ENCODE measurements at places on chromosomes 13 and 19.

GRCh38 chr19:32750441-32751055 lies 31.0 kb downstream of the TDRD12 start:
- no peaks in the 10 kb centered on the region for H3K27me3 ChIP-seq
- H3K36me3 ChIP-seq, result no peaks in the 10 kb centered on the region
- H3K4me1 ChIP-seq, result peaks cover 4% of the 10 kb centered on the region

- no peak overlapping the region for H3K4me3 ChIP-seq
- no peaks in the 10 kb centered on the region for H3K36me3 ChIP-seq
- no peak for DNase-seq
- no peaks in the 10 kb centered on the region for H3K4me1 ChIP-seq
These were observed 13.5 kb downstream of the TMEM272 start for GRCh38 chr13:51831519-51831918.

DNA sequence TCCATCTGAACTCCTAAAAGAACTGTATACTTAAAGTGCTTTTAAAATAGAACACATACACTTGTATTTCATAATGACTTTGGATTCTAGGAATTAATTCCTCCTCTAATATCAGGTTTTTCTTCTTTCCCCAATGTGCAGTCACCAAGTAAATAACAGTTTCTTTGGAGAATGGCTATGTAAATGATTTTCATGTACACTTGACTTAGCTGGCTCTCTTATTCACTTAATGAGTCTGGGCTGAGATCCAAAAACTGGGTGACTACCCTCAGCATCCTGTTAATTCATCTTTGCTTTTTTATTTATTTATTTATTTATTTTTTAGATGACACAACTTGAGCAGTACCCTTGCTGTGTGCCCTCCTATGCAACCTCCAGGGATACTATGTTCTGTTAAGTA lies 1003.7 kb downstream of the SLITRK1 start:
- H3K4me1 ChIP-seq, result no peaks in the 10 kb centered on the region
- no peaks in the 10 kb centered on the region for H3K27me3 ChIP-seq
- H3K36me3 ChIP-seq, result no peaks in the 10 kb centered on the region
- no peak overlapping the region for H3K27ac ChIP-seq
- DNase-seq, result no peak

- no peak for DNase-seq
- H3K36me3 ChIP-seq, result peaks cover 40% of the 10 kb centered on the region
- no peak overlapping the region for H3K27ac ChIP-seq
These were observed 10.6 kb downstream of the KHSRP start for GRCh38 chr19:6413721-6414643.

DNA sequence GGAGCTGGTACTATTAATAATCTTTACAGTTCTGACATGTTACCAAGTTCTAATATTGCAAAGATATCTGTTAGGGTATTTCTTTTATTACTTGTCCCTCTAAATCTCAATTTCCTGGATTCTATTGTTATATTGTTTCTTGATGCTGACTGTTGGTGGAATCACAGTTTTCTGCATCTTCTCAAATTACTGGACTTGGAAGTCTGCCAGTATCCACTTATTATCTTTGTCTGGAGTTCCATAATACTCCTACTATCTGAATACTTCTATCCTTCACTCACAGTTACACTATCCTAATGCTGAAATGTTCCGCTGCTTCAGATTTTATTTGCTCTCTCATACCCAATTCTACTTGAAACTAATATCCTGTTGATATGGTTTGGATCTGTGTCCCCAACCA lies 1985.7 kb upstream of the PRR20A start:
- H3K4me3 ChIP-seq, result no peak overlapping the region
- no peak overlapping the region for H3K27ac ChIP-seq
- no peaks in the 10 kb centered on the region for H3K27me3 ChIP-seq
- H3K4me1 ChIP-seq, result no peaks in the 10 kb centered on the region

DNA sequence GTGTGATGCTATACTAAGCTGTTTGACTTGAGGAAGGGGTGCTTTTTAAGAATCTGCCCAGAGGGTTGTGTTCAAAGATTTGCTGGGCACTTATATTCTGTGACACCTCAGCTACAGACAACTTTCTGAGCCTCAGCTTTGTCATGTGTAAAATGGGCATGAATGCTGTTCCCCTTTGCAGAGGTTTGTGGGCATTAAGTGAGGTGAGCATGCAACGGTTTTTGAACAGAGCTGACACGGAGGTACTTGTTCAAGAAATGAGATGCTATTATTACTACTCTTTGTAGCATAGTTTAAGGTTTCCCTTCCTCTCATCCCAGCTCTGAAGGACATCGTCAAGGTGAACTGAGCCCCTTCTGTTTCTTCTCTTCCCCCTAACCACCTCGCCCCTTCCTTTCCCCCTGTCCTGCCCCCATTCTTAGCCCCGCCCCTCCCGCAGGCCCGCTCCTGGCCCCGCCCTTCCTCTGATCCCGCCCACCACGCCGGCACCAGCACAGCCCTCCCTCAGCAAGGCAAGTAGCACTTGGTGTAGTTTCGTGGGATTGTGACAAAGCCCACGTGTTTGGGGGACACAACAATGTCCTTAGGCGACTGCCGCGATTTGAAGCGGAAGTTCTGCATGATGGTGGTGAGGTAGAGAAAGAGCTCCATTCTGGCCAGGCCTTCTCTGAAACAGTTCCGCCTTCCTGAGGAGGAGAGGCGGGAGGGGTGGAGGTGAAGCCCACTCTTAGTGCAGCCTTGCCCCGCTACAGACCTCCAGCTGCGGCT lies 26.1 kb upstream of the CYP2A7 start:
- no peak overlapping the region for H3K27ac ChIP-seq
- H3K36me3 ChIP-seq, result no peaks in the 10 kb centered on the region
- H3K4me3 ChIP-seq, result no peak overlapping the region

DNA sequence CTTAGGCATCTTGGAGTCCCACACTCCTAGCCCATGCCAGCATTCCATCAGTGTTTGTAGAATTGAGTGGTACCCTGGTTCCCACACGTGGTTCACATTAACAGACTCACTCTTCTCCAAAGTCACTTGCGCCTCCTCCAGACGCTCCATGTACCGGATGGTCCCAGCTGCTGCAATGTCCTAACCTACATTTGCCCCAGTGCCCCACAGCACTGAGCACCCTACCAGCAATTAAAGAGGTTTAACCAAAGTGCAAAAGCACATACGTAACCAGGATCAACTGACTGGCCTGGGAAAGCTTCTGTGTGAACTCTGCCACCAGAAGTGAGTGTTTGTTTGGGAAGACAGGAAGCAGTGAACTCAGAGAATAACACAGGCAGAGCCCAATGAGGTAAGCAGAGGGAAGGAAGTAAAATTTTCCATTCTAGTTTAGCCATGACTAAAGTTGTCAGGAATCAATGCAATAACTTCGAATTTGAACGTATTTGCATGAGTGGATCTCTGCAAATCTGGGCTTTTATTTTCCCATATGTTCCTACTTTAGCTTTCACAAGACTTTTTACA lies 7.3 kb upstream of the MEDAG start:
- no peaks in the 10 kb centered on the region for H3K27me3 ChIP-seq
- H3K4me3 ChIP-seq, result no peak overlapping the region
- no peaks in the 10 kb centered on the region for H3K4me1 ChIP-seq
- no peak for DNase-seq

DNA sequence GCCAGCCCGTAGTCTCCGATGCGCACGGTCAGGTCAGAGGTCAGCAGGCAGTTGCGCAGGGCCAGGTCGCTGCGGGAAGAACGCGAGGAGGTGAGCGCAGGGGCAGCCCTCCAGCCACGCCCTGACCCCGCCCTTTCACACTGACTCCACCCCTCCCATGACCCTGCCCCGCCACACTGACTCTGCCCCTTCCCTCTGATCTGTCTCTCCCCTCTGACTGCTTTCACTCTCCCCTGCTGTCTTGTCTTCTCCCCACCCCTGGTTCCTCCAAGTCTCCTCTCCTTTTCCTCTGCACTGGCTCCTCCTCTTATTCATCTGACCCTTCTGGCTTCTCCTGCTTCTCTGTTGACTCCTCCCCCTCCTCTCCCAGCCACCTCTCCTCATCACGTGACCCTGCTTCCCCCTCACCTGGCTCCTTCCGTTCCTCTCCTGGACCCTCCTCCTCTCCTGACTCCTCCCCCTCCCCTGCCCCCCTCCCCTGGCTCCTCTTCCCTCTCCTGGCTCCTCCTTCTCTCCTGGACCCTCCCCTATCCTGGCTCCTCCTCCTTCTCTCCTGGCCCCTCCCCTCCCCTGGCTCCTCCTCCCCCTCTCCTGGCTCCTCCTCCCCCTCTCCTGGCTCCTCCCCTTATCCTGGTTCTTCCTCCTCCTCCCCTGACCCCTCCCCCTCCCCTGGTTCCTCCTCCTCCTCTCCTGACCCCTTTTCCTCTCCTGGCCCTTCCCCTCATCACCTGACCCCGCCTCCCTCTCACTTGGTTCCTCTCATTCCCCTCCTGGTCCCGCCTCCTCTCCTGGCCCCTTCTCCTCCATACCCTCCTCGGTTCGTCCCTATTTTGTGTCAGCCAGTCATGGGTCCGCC lies 9.9 kb downstream of the LMTK3 start:
- H3K4me1 ChIP-seq, result peaks cover 32% of the 10 kb centered on the region
- DNase-seq, result peak; percentile 98
- no peak overlapping the region for H3K4me3 ChIP-seq
- no peaks in the 10 kb centered on the region for H3K36me3 ChIP-seq

- no peak overlapping the region for H3K27ac ChIP-seq
- no peak overlapping the region for H3K4me3 ChIP-seq
- H3K36me3 ChIP-seq, result no peaks in the 10 kb centered on the region
- H3K4me1 ChIP-seq, result peaks cover 1% of the 10 kb centered on the region
- no peak for DNase-seq
These were observed 473.2 kb downstream of the DCT start for GRCh38 chr13:94006296-94006695.
